ENCODE measurements at places on chromosomes 12 and 14.
A peak's percentile ranks its signal among the peaks of the same experiment; 100 is the strongest.

- no peak for DNase-seq
These were observed 390.0 kb downstream of the AEBP2 start for GRCh38 chr12:19829100-19829853.

- DNase-seq, result no peak
These were observed 7.9 kb upstream of the NYNRIN start for GRCh38 chr14:24390701-24391468.

GRCh38 chr12:44544018-44544417, 332.1 kb downstream of the NELL2 start:
- no peak for DNase-seq

- DNase-seq, result no peak
These were observed 266.0 kb upstream of the BTG1 start for GRCh38 chr12:92411687-92412086.

- no peak for DNase-seq
These were observed 9.8 kb downstream of the GPR135 start for GRCh38 chr14:59455411-59455810.

DNA sequence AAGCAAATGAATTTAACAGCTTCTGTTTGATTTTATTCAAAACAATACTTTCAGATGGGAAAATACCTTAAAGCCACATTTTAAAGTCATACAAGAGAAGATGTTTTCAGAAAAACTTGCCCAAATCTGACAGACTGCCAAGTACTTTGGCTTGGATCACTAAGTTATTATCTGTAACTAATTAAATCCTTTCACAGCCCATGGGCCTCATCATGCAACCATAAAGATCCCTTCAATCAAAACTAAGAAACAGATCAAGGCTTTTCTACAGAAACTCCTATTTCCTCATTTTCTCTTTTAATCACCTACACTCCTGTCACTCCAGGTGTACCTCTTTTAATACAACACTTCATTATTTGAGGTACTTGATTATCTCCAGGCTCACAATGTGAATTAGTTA, 28.1 kb downstream of the BLTP3B start:
- DNase-seq, result no peak

- no peak for DNase-seq
These were observed 25.8 kb downstream of the CFL2 start for GRCh38 chr14:34688470-34689206.

DNA sequence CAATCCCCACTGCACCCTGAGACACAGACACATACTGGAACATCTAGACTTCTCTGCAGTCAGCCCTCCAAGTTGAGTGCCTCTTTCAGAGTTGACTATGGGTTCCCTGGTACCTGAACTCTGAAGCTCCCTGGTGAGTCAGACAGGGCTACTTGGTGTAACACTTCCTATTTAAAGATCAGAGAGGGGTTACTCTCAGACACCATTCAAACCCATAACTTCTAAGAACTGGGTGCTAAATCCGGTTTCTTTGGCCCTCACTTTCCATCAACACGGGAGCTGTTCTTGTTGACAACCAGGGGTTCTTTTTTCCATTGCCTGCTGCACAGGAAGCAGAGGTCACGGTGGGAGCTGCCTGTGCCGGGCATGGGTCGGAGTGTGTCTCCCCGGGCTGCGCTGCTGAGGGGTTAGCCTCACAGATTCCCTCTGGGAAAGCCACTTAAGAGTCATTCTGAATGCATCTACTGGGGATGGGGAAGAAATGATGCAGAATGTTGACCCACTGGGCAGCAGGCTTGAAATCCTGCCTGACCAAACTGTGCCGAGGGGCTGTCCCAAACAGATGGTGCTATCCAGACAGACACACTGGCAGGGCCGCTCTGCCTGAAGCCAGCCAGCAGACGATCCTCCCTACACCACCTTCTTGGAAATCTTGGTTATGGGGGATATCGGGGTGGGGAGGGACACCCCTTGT, 74.1 kb downstream of the PITPNM2 start:
- DNase-seq, result peak; percentile 80

GRCh38 chr14:68981539-68981976, 2.5 kb upstream of the ACTN1 start:
- no peak for DNase-seq

- DNase-seq, result no peak
These were observed 22.8 kb downstream of the EMP1 start for GRCh38 chr12:13219320-13219719.

GRCh38 chr12:27922531-27923139, 49.9 kb downstream of the PTHLH start:
- DNase-seq, result no peak

GRCh38 chr14:70904373-70904772, 2.9 kb upstream of the PCNX1 start:
- no peak for DNase-seq

DNA sequence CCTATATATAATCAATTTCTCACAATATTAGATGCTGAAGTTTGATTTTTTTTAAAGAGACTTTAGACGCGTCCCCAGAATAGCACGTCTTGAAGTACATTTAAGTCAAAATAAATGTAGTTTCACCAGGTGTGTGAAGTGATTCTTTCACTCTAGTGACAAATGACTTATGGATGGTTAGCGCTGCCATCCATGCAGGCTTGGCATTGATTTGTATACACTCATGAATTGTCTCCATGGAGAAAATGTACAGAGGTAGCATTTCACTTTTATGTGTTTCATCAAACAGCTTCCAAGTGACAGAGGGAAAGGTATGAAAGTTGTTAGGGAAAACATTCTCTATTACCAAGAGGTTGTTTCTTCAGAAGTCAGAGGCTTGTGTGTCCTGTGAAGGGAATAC, 360.8 kb downstream of the PDZRN4 start:
- DNase-seq, result no peak

DNA sequence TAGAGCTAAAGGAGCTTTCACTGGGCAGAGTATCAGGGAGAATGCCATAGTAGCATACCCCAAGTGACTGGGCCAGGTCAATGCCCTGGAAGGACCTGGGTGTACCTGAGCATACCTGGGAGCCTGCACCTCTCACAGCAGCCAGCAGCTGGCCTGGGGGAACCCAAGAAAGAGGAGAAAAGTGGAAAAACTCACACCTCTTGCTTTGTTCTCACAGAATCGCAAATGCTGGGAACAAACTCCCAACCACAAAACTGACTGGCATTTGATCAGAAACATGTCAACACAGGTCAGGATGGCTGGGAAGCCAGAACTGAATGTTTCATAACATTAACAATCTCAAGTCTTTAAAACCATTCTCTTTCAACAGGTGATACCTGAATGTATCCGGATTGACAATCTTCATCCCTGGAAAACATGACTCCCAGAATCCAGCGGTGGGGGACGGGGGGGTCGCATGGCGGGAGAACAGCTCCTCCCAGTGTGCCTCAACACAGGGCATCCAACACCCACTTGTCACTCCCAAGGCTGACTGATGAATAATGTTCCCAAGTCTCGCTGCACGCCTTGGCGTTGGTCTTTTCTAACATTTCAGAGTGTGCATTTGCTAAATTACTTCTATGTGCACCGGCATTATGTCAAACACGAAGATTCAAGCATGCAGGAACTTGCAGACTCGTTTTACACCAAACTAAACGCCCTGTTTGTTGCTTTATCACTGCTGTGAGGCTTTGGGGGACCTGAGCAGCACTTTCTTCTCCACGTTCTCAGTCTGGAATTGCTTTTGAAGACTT, 7.9 kb downstream of the FOXN3 start:
- DNase-seq, result no peak

DNA sequence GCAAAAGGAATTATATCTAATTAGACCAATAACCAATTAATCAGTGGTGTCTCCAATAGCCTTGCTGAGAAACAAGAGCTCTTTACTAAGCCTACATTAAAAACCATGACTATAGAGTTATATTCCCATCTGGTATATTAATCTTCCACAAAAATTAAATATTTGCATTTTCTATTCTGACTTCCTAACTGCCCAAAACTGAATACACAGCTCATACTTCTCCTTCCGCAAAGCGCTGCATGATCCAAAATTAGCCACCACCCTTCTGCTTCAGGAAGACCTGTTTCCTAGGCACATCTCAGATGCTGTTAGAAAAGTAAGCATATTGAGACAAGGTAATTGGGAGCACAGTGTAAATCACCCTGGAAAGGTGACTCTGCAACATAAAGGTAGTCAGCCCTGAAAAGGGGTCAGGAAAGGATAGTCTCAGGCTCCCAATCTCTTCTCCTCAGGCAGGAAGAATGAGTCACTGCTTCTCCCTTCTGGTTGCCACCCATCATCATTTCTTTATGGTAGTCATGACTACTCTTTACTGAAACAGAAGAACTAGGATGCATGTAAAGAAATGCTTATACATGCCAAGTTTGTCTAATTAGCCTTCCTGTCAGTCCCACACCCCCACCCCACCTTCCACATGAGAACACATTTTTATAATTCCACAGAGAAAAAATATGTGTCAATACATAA, 54.3 kb downstream of the PLCZ1 start:
- DNase-seq, result no peak

DNA sequence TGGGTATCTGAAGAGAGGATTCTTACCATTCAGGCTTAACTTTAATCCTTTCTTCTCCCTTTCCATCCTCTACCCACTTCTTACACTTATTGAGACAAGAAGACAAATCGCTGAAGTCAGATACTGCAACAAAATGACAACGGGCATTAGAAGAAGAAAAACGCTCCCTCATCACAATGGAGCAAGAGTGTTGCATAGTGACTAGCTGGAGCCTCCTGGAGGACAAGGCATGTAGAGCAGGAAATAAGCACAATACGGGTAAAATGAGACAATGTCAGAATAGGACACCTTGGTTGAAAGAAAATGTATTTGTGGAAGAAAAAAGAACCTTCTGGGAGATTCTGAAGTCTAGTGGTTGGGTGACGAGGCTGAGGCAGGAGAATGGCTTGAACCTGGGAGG, 501.0 kb downstream of the RERGL start:
- DNase-seq, result no peak

- DNase-seq, result no peak
These were observed 6.0 kb upstream of the YARS2 start for GRCh38 chr12:32761716-32762115.

DNA sequence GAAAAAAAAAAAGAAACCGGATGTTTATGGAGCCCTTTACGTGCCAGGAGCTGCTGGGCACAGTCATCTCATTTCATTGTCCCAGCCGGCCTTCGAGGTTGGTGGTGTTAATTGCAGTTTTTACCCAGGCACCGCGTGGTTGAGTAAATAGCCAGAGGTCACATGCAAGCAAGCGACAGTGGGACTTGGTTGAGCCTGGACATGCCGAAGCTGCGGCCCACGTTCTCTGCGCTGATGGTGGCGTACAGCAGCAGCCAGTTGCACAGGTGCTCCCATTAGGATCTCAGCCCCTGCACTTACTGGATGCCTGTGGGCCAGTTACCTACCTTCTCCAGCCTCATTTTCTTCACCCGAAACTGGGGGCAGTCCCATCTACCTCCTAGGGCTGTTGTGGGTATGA, 54.0 kb downstream of the TSPAN9 start:
- DNase-seq, result no peak

GRCh38 chr12:18658829-18659228, 79.0 kb downstream of the PLCZ1 start:
- DNase-seq, result no peak

DNA sequence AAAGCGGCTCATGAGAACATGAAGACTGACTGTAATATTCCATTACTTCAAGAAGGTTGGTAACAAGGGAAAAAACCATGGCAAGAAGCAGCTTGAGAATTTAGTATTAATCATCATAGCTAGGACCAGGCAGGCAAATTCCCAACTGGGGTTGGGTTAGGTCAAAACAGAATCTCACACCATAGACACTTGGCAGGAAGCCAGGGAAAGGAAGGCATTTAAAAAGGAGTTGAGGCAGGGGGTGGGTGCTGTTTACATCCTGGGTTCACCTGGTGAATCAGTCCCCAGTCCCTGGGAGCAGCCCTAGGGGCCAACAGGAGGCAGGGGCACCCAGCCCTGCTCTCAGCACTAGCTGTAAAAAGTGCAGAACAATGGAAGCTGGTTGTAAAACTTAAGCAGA, 108.6 kb downstream of the EGLN3 start:
- DNase-seq, result no peak

DNA sequence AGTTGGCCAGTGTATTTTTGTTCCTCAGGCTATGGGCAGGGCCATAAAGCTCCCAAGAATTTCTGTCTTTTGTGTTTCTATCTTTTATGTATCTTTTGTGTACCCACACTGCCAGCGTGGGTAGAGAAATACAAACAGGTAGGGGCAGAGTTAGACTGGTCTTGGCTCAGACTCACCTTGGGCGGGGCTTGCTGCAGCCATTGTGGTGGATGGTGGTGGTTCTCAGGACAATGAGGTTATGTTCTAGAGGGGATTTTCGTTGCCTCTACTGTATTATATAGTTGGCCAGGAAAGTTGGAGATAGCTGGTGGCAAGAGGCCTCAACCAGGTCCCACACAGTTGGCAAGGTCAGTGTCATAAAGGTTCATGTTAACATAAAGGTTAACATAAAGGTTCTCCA, 977.5 kb upstream of the LRFN5 start:
- DNase-seq, result no peak

DNA sequence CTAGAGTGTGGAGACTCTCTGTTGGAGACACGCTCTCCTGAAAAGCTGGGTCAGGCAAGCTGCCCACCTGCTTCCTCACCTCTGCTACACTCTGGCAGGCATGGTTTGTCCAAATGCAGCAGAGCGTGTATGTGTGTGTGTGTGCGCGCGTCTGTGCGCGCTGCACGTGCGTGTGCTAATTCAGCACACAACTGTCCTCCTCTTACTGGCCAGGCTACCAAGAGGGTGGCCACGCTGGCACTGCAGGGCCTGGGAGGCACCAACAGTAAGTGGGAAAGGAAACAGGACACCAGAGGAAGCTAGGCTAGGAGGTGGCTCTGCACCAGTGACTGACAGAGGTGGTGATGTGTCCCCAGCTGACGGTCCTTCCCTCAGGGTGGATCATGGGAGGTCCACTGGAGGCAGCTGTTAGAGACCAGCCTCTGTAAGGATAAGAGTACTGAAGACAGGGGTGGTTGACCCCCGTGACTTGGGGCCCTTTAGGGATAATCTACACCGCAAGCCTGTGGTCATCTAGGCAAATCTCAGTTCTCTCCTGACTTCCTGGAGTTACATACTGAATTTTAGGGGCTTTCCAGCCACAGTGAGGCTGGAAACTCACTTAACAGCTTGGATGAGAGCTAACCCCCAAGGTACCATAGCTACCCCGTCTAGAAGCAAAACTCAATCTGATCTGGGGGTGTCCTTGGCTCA, 15.6 kb upstream of the TFCP2 start:
- DNase-seq, result no peak

- no peak for DNase-seq
These were observed 88.2 kb upstream of the NTF3 start for GRCh38 chr12:5343711-5344110.

DNA sequence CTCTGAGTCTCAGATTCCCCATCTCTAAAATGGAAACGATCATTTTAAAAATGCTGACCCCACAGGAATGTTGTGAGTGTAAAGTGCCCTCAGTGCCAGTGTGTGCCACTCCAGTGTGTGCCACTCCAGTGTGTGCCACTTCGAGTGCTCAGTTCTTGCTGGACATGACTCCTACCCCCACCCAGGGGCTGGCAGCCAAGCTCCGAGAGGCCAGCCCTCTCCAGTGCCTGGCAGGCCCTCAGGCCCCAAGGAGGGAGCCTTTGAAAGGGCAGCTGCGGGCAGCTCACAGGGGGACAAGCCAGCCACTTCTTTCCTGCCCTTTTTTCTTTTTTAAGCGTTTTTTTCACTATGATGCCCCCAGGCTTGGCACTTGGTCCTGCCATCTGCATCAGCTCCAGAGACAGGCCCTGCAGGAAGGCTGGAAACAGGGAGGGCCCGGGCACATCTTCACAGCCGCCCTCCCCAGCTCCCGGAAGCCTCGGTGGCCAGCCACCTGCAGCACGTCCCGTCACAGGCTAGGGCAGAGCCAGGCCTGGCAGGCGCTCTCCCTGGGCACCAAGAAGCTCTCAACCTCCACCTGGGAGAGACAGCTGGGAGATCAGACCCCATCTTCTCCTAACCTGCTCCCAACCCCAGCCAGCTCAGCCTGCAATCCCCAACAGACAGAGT, 29.8 kb downstream of the NCOR2 start:
- DNase-seq, result no peak
